Adrenal gland (tissue), 19 donors: ENCODE measurements at places on chromosomes 3 and 15. TPM values are rescaled to one million over a fixed set of nuclear protein-coding genes. Genes with fewer than 3 reads are reported as not detected.

Gene OTOL1
- polyA plus RNA-seq, result not detected

DNA sequence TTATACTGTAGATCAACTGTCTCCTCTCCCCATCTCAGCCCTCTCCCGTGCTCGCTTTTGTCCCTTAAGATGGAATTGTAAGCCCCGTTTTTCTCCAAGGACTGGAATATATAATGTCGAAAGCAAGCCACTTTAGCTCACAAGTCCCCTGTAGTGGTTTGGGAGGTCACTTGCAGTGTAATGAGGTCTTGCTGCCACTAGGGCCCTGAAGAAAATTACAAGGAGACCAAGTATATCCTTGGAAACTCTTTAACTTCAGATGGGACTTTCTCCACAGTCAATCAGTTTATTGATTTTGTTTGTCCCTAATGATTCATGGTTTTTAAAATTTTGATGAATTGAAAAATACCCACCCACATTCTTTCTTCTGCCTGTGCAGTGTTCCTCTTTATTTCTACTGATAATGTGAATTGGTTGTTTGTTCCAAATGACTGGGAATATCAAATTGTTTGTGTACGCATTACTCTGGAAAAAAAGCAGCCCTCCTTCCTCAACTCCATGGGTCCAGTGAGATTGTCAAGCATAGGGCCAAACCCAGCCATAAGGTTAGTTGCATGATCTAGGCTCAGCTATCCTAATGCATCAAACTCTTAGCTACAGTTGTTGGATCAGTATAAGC lies 294.8 kb downstream of the MCTP2 start:
- no peaks in the 10 kb centered on the region for H3K36me3 ChIP-seq
- H3K27me3 ChIP-seq, result no peaks in the 10 kb centered on the region
- no peak overlapping the region for H3K27ac ChIP-seq
- no peak for DNase-seq

GRCh38 chr3:174355505-174355904 lies 503.6 kb upstream of the NAALADL2 start:
- H3K27ac ChIP-seq, result no peak overlapping the region
- DNase-seq, result no peak
- no peaks in the 10 kb centered on the region for H3K27me3 ChIP-seq
- H3K36me3 ChIP-seq, result no peaks in the 10 kb centered on the region
- H3K4me1 ChIP-seq, result no peaks in the 10 kb centered on the region

Gene EXD1
- not detected for polyA plus RNA-seq

GRCh38 chr3:16842272-16843270 lies 42.2 kb upstream of the PLCL2 start:
- H3K27me3 ChIP-seq, result no peaks in the 10 kb centered on the region
- H3K27ac ChIP-seq, result peak overlapping the region; percentile 17
- no peaks in the 10 kb centered on the region for H3K36me3 ChIP-seq

GRCh38 chr3:65195211-65196006 lies 507.6 kb upstream of the ADAMTS9 start:
- no peaks in the 10 kb centered on the region for H3K36me3 ChIP-seq
- DNase-seq, result no peak
- H3K4me3 ChIP-seq, result no peak overlapping the region
- H3K27ac ChIP-seq, result no peak overlapping the region

- no peaks in the 10 kb centered on the region for H3K4me1 ChIP-seq
- no peaks in the 10 kb centered on the region for H3K27me3 ChIP-seq
- no peak for DNase-seq
Measured at GRCh38 chr15:62348623-62349022, 183.5 kb upstream of the C2CD4B start.

Gene PDCD6IP
- polyA plus RNA-seq, result 104 TPM

Gene GOLGA6B
- polyA plus RNA-seq, result not detected

DNA sequence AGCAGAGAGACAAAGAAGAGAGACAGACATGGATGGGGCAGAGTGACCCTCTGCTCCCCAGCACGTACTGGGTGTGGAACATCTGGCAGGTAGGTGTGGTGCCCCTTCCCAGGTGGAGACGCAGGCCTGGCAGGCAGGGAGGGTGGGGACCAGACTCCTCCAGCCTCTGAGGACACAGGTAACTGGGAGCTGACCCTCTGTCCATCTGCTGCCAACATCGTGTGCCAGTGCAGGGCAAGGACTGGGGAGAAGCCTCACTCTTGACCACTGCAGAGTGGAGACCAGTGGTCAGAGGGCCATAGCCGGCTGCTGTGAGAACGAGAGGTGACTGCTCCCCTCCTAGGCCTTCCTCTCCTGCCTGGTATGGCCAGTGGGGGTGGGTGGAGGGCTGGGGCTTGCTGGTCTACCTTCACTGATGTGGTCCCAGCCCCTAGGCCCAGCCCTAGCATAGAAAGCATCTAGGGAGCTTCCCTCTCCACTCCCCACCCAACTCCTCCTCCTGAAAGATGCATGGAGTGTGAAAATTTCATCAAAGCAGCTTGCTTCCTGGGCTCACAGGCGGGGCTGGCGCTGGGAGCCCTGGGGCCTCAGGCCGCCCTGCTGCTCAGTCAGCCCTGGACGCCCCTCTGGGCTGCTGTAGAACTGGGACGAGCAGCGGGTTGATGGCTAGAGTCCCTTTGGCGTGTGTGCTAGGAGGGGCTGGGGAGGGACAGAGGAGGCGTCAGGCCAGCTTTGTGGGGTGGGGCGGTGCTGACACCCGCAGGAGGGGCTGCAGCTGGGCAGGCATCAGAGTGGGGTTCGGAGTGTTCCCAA lies 90.3 kb downstream of the PLXNA1 start:
- no peaks in the 10 kb centered on the region for H3K27me3 ChIP-seq
- no peaks in the 10 kb centered on the region for H3K36me3 ChIP-seq
- H3K4me1 ChIP-seq, result no peaks in the 10 kb centered on the region
- no peak for DNase-seq
- H3K4me3 ChIP-seq, result no peak overlapping the region

Gene GRK7
- polyA plus RNA-seq, result 0.07 TPM

DNA sequence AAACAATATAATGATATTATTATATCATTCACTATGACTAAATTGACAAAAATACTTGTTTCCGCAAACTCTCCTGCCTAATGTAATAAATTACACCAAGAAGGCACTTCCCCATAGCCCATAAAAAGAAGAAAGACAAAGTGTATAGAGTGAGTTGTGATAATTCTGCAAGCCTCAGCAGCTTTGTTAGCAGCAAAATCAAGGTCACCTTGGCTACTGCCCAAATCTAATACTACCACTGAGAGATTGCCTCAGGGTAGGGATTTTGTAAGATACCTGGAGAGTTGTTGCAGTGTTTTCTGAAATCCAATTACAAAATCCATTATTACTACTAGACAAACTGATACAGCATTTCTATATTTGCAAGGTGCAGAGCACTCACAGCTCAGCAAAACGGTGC lies 503.5 kb downstream of the FGF12 start:
- no peaks in the 10 kb centered on the region for H3K36me3 ChIP-seq
- peaks cover 4% of the 10 kb centered on the region for H3K4me1 ChIP-seq
- H3K4me3 ChIP-seq, result no peak overlapping the region
- no peak for DNase-seq

- peaks cover 8% of the 10 kb centered on the region for H3K4me1 ChIP-seq
- no peak for DNase-seq
- peak overlapping the region; percentile 70 for H3K27ac ChIP-seq
- H3K27me3 ChIP-seq, result no peaks in the 10 kb centered on the region
- no peaks in the 10 kb centered on the region for H3K36me3 ChIP-seq
Measured at GRCh38 chr15:99703603-99704443, 29.4 kb downstream of the LYSMD4 start.

GRCh38 chr3:100463002-100463401 lies 29.4 kb upstream of the TMEM45A start:
- H3K27me3 ChIP-seq, result no peaks in the 10 kb centered on the region
- H3K27ac ChIP-seq, result no peak overlapping the region
- no peak overlapping the region for H3K4me3 ChIP-seq
- peak; percentile 45 for DNase-seq
- H3K36me3 ChIP-seq, result no peaks in the 10 kb centered on the region
- no peaks in the 10 kb centered on the region for H3K4me1 ChIP-seq

DNA sequence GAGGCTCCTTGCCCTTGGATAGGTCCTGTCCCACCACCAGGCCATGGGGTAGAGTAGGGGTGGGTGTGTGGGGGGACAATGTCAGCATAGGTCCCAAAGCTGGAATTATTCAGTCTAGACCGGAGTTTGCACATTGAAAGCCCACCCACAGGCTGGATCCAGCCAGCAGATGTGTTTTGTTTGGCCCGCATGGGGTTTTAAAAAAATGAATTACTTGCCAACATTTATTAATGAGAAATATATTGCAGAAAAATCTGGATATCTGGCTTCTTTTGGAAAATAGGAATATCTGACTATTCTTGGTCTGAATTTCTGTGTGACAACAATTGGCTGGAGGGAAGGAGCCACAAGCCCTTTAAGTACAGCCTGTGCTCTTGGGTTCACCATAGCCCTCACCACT lies 17.3 kb upstream of the LRIG1 start:
- no peak for DNase-seq
- H3K4me3 ChIP-seq, result no peak overlapping the region
- H3K27ac ChIP-seq, result no peak overlapping the region
- H3K27me3 ChIP-seq, result no peaks in the 10 kb centered on the region

DNA sequence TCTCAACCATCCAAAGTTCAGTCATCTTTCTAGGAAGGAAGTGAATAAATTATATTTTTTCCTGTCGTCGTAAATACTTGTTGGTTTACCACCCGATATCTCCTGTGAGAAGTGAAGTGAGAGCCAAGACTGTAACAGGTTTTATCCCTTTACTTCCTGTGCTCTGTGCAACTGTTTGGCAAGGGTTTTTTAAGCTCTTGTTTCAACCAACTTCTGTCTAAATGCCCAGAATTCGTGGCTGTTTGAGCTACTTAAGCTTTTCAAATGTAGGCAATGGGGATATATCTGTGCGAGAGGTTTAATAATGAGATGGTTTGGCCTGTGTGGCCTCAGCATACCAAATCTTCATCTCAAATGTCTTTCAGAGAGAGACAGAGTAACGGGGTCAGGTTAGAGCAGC lies 134.7 kb downstream of the LRTM1 start:
- no peaks in the 10 kb centered on the region for H3K36me3 ChIP-seq
- no peaks in the 10 kb centered on the region for H3K4me1 ChIP-seq
- no peak overlapping the region for H3K4me3 ChIP-seq
- DNase-seq, result no peak

DNA sequence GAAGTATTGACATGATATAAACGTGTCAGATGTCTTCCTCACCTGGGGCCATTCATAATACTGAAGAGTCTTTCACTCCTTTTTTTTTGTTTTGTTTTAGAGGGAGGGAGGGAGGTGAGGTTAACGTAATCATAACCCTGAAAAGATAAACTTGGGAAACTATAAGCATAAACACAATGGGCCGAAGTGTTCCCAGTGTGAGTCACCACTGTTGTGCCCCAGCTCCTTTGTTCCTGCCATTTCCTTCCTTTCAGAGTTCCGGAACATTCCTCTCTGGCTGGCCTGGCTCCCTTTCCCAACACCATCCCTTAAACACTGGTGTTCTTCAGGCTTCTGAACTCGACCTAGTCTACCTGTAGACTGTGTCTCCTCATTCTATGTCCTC lies 18.6 kb downstream of the PLD1 start:
- H3K27me3 ChIP-seq, result no peaks in the 10 kb centered on the region
- no peak overlapping the region for H3K4me3 ChIP-seq
- no peak for DNase-seq
- H3K4me1 ChIP-seq, result peaks cover 16% of the 10 kb centered on the region
- H3K36me3 ChIP-seq, result no peaks in the 10 kb centered on the region

GRCh38 chr15:35209838-35210237 lies 124.7 kb upstream of the NANOGP8 start:
- no peak for DNase-seq
- no peak overlapping the region for H3K4me3 ChIP-seq
- no peaks in the 10 kb centered on the region for H3K36me3 ChIP-seq
- no peak overlapping the region for H3K27ac ChIP-seq
- no peaks in the 10 kb centered on the region for H3K27me3 ChIP-seq

DNA sequence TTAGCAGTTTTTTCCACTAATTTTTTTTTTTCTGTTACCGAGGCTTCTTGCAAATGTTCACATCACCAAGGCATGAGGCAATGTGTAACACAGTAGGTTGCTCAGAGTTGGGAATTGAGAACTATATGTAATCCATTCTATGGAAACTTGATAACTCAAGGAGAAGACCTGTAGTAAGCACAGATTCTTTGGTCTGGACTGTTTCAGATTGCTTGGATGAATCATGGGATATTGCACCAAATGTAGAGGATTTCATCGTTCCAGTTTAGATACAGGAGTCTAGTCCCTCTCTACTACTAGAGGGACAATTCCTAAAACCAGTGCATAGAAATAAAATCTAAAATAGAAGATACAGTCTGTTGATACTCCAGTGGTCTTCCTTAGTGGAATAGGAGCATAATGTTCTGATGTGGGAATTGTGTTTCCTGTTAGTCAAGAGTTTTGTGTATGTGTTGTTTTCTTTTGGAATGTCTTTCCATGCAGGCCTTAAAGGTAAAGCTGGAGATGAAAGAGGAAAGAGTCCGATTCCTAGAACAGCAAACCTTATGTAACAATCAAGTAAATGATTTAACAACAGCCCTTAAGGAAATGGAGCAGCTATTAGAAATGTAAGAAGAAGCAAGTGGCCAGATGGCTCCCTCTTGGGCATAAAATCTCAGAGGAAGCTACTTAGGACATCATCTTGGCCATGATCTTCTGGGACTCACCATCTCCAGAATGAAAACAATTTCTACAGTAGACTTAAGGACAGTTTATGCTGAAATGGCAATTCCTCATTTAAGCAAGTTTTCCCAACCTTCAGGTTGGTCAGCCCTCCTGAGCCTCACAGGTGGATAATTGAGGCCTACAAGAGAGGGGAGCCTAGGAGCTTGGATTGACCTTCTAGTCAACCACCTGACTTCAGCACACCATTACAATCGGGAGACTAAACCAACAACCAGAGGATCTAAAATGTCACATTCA lies 10.7 kb downstream of the KNSTRN start:
- peaks cover 6% of the 10 kb centered on the region for H3K4me1 ChIP-seq
- H3K27ac ChIP-seq, result no peak overlapping the region
- H3K4me3 ChIP-seq, result no peak overlapping the region

- no peak overlapping the region for H3K4me3 ChIP-seq
- no peak for DNase-seq
- no peaks in the 10 kb centered on the region for H3K36me3 ChIP-seq
- no peak overlapping the region for H3K27ac ChIP-seq
- no peaks in the 10 kb centered on the region for H3K27me3 ChIP-seq
Measured at GRCh38 chr3:155418407-155418806, 124.9 kb upstream of the STRIT1 start.

DNA sequence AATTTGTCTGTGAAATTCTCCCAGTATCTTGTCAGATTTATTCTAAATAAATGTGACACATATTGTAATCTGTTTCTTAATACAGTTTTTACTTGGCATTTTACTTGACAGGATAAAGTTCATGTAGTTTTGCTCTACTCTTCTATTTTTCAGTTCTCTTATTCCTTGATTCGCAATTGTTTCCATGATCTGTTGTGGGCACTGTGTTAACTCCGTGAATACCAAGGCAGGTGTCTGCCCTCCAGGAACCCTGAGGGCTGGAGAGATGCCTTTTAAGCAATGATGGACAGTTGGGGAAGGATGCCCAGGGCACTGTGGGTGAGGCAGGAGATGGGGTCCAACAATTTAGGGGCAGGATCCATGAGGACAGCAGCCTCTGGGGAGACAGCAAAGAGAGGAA lies 3.1 kb downstream of the CLDN11 start:
- no peak for DNase-seq
- H3K27me3 ChIP-seq, result peaks cover 15% of the 10 kb centered on the region
- H3K4me3 ChIP-seq, result no peak overlapping the region
- peak overlapping the region; percentile 86 for H3K27ac ChIP-seq

- no peaks in the 10 kb centered on the region for H3K4me1 ChIP-seq
- no peak for DNase-seq
- H3K4me3 ChIP-seq, result no peak overlapping the region
- H3K36me3 ChIP-seq, result no peaks in the 10 kb centered on the region
- H3K27ac ChIP-seq, result no peak overlapping the region
- no peaks in the 10 kb centered on the region for H3K27me3 ChIP-seq
Measured at GRCh38 chr3:104537323-104537722, 829.4 kb upstream of the ALCAM start.

Gene PARP6
- 68.4 TPM for polyA plus RNA-seq

Gene MAPKAPK3
- polyA plus RNA-seq, result 40.6 TPM

Gene GLT8D1
- polyA plus RNA-seq, result 52.5 TPM

Gene SI
- under 0.01 TPM for polyA plus RNA-seq

Gene GP9
- polyA plus RNA-seq, result not detected

Gene MME
- polyA plus RNA-seq, result 0.88 TPM
